Suppressor macrophage treated with lipopolysaccharide for 4 hours (primary cell): ENCODE measurements at places on chromosomes 11 and 22.
A peak's percentile ranks its signal among the peaks of the same experiment; 100 is the strongest.

GRCh38 chr11:14927146-14927545 is 35.1 kb upstream of the CYP2R1 start:
- no peak for DNase-seq

GRCh38 chr11:107337917-107338316 is 119.7 kb downstream of the CWF19L2 start:
- no peak for DNase-seq

- DNase-seq: no peak
These were observed 453.9 kb downstream of the ETS1 start for GRCh38 chr11:128133501-128133900.

- DNase-seq: no peak
These were observed 57.1 kb upstream of the TCF20 start for GRCh38 chr22:42327462-42328129.

DNA sequence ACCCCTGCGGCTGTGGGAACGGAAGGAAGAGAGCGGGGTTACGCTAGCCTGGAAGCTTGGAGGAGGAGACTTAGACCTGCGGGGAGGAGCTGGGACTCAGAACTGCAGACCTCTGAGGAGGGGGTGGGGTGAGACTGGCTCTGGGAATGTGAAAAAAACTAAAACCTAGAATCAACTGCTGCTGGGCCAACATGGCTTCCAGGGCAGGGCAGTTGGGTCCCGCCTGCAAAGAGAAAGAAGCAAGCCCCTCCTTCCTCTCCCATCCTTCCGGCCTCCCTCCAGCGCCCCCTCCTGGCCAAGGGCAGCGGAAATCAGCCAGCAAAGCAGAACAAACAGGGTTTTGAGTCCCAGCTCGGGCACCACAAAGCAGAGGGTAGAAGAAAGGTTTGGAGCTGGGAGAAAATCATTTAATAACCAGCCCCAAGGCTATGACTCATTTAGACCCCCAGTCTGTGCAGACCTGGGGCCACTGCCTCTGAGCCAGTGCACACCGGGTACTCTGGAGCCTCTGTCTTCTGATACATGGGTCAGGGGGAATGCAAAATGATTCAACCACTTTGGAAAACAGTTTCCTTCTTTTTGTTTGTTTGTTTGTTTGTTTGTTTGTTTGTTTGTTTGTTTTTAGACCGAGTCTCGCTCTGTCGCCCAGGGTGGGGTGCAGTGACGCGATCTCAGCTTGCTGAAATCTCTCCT is 7.3 kb upstream of the NCF4 start:
- DNase-seq: peak; percentile 87

DNA sequence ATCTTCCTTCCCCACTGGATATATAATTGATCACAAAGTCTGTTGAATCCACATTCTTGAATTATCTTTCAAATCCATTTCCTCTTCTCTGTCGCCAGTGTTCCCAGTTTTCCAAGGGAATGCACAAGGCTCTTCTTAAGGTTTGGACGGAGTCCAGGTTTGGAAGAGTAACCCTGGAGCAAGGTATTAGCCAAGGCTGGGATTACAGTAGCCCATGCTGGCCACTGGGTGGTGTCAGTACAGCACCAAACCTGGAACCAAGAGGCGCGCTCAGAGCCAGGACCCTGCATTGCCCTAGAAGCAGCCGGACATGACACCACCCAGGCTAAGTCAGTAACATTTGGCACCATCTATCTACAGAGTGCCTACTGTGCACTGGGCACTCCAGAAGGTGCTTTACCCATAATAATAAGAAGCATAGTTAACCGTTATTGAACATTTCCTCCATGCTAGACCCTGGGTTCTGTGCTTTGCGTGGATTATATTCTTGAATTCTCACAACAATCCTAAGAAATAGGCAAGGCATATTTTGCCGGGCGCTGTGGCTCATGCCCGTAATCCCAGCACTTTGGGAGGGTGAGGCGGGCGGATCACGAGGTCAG is 48.0 kb upstream of the CLPB start:
- DNase-seq: peak; percentile 77

GRCh38 chr22:48884324-48884723 is 943.3 kb downstream of the BRD1 start:
- no peak for DNase-seq

- peak; percentile 73 for DNase-seq
These were observed 6.4 kb downstream of the ELFN2 start for GRCh38 chr22:37420686-37421467.

- no peak for DNase-seq
These were observed 891.2 kb downstream of the KCNA4 start for GRCh38 chr11:29125606-29126005.

GRCh38 chr11:36558571-36559413 is 9.0 kb upstream of the RAG1 start:
- no peak for DNase-seq

DNA sequence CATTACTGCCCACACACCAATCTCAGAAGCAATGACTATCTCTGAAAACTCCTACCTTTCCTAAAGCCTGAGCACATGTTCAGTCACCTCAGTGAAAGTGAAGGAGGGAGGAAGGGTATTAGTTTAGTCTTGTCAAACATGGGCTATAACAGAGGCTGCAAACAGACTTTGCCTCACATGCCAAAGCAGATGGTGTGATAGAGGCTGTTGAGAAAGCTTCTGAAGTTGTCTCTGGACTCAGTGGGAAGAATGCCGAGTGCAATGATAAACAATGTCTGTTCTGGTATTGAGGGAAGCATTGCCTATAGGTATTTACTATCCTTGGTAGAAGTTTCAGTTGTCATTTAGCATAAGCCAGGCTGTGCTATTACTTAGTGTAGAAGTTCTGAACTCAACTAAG is 314.5 kb upstream of the CCDC90B start:
- no peak for DNase-seq

GRCh38 chr11:1628506-1629325 is 859 bp upstream of the KRTAP5-5 start:
- peak; percentile 61 for DNase-seq

DNA sequence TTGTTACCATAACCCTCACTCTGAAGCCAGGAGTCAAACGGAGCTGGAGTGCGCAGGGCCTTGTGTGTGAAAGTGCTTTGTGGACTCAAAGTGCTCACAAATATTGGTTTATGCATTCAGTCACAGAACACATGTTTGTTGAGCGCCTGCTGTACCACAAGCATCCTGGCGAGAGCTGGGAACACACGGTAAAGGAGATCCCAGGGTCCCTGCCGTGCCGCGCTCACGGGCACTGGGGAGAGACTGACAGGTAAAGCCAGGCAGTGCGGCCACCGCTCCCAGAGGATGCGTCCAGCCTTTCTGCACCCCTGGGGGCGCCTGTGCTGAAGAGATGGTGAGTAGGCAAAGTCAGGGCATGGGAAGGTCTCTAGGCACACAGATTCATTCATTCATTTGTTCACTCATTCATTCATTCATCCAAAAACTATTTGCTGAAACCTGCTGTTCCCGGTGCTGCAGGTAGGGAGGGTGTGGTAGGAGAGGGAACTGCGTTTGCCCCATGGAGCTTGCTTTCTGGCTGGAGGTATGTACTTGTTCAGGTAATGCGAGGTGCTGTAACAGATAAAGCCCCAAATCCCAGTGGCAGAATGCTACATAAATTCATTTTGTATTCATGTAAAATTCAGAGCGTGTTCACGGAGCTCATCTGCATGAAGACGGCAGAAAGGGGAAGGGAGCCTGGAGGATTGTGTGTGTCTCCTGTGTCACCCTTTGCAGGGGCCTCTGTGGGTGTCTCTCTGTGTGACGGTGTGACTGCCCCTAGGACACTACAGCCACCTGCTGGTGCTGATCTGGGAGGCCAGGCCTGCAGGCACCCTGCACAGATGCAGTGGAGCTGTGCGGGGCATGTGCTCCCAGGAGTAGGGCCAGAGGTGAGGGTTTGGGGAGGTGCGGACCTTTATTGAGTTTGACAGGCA is 167.0 kb upstream of the B3GAT1 start:
- no peak for DNase-seq

DNA sequence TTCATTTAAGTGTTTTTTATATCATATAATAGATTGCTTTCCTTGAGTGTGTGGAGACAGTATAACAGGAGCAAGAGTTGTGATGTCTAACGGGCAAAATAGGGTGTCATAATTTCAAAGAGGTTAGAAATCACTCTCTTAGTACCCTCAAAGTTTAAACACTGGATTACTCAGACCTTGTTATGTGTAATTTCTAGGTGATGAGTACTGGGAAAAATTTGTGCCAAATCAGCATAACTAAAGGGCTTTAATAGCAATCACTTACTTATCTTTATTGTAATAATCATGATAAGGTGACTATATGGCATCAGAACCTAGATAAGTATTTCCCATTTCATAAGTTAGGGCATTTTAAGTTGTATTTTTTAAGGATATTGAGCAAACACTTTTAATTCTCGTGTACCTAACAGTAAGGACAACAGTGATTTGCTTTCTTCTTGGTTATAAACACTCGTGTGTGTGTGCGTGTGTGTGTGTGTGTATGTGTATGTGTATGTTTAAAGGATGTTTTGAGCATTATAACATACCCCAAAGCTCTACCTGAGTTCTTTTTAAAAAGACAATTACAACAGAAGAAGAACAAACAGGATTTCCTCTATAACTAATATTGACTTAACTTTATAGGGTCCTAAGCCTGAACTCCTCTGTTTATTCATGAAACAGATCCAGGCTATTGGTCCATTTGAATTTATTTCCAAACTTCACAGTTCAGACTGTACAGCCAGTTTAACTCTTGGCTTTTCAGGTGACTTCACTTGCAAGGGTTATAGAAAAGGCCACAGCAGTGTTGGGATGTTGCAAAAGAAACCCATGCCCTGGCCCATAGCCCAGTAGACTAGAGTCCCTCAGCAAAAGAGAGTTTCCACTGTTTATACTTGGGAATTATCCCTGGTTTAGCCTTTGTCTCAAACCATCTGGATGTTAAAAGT is 23.7 kb upstream of the PDE3B start:
- DNase-seq: no peak

- DNase-seq: no peak
These were observed 3.3 kb upstream of the HTR3A start for GRCh38 chr11:113971506-113972195.

- DNase-seq: no peak
These were observed 18.8 kb downstream of the IFITM10 start for GRCh38 chr11:1731451-1732059.

DNA sequence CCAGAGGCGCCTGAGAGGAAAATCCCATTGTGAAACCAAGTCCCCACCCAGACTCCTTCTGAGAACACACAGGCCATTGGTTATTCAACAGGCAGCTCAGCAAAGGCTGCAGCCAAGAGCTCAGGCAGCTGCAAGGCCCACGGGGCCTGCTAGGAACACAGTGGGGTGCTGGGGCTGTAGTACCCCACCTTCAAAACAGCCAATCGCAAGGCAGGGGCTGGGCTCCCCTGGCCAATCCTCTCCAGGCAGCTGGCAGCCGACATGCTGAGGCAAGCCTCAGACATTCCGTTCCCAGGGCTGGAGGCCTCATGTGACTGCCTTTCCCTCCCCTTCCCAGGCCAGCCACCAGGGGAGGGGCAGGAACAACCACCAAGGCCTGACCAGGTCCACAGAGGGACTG is 6.6 kb downstream of the PRODH start:
- DNase-seq: no peak

- DNase-seq: no peak
These were observed 63.5 kb downstream of the ATM start for GRCh38 chr11:108286370-108286769.

DNA sequence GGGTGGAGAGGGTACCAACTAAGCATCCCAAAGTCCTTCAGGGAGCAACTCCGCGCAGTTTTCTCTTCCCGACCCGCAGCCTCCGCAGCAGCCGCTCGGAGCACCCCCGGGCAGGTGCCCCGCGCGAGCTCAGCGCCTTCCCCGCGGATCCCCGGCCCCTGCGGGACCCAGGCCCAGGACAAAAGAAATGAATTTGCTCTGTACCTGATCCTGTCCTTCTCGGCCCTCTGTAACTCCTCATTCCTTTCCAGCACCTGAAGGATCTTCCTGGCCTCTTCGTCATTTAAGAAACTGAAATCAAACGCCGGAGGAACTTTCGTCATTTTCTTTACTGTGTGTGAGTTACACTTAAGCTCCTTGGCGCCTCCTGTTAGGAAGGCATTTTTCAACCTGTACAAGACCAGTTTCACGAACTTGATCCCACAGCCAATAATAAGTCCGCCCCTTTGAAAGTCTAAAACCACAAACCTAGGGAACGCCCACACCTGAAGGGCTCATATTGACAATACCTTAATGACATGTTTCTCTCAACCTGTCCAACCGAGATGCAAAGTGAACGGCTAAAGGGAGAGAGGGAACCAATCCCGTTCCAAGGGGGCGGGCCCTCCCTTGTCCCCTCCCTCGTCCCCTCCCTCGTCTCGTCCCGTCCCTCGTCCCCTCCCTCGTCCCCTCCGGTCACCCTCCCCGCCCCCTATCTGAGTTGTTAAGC is at the start of gene EXPH5:
EXPH5 (minus strand) TSS at position 555 of the 709 bp plus-strand sequence; CDS start at position 323, 232 bp downstream.
- peak; percentile 82 for DNase-seq

DNA sequence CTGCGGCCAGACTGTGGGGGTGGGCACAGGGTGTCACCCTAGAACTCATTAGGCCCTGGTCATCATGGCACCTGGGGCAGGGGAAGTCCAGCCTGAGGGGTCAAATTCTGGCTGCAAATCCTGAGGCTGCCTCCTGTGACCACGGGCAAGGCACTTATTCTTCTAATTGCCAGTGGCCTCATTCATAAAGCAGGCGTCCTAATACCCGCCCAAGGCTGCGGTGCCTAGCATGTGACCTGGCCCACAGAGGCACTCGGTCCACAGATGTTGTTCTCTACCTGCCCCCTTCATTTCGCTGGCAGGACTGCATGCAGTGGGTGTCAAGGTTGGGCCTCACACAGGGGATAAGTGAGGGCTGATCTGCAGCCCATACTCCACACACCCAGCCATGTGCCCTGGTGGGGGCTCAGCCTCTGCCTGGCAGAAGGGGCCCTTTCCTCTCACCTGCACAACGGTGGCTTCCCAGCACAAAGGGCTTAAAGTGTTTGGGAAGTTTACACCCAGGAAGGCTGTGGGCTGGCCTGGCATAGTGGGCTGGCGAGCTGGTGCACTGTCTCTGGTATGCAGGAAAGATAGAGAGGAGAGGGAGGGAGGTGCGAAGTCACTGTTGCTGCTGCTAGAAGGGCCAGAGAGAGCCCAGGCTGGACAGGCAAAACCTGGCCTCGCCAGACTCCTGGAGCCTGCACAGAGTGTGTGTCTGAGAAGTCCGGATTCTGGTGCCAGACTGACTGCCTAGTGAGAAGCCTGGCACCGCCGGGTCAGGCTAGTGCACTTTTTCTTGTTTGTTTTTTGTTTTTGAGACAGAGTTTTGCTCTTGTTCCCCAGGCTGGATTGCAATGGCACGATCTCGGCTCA is 3.2 kb downstream of the MPST start:
- no peak for DNase-seq

DNA sequence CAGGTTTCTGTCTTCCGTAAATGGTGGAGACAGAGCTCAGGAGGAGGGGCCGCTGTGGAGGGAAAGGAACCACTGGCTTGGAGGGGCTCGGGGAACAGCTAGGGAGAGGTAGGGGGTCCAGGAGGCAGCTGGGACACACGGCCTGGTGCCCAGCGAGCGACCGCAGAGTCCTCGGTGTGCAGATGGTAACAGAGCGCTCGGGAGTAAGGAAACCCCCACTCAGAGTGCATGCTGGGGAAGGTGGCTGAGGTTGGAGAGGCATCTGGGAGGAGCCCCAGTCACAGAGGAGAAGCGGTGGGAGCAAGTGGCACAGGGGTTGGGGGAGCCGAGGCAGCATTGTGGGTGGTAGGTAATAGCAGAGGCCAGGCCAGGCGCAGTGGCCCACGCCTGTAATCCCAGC is 10.8 kb upstream of the NCF4 start:
- no peak for DNase-seq

GRCh38 chr22:20198557-20199319 is 47.9 kb upstream of the CCDC188 start:
- DNase-seq: no peak

GRCh38 chr11:125376856-125377255 is 119.2 kb downstream of the FEZ1 start:
- no peak for DNase-seq
